Stimulated activated CD8-positive, alpha-beta memory T cell treated with anti-CD3 and anti-CD28 coated beads, Interleukin-2, amount 100 ng/mL, for 48 hours (primary cell): ENCODE measurements at places on chromosomes 2 and 18.

GRCh38 chr2:74984947-74985637 is 26.6 kb downstream of the POLE4 start:
- DNase-seq, result no peak

DNA sequence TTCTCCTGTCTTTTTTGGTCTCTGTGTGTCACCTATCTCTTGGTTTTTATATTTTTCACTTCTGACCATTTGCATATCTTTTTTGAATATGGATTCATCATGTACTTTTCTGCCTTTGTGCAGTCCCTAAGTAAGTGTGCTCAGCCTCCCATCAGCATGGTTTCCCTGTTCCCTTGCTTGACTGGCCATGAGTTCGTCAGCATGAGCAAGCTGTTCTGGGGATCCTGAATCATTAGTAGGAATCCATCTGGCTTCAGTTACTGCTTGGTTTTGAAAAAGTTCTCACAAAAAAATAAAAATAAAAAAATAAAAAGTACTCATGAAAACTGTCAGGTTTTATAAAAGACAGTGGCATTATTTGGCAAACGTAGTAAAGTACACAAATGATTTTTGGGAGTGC is 144.1 kb downstream of the NCOA1 start:
- DNase-seq, result no peak

DNA sequence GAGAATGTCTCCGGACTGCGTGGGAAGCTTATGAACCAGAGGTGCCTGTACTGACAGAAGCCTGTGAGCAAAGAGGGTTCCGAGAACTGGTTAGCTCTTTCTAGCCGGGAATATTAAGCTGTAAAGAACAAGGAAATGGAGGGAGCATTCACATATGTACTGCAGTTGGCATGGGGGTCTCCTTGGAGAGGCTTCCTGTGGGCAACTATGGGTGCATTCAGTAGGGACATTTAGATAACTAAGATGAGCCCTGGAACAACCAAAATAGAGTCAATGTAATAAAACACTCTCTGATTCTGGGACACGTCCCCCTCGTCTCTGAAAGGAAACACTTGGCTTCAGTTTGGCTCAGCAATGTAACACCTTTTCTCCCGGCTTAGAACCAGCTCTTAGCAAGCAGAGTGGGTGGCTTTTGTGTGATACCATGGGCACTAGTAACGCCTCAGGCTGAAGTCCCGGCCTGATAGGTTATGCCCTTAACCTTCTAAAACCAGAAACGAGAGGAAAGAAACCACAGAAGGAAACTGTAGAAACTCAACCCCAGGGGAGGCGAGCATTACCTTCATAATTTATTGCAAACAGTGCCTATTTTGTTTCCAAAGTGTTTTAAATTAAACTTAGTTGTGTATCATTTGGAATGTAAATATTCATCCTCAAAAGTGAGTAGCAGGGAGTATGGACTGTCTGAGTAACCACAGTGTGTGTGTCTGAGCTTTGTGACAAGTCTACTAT is 48.8 kb upstream of the LPIN2 start:
- peak; percentile 27 for DNase-seq

- no peak for DNase-seq
Observed at GRCh38 chr2:33272001-33272400, 204.4 kb upstream of the RASGRP3 start.

DNA sequence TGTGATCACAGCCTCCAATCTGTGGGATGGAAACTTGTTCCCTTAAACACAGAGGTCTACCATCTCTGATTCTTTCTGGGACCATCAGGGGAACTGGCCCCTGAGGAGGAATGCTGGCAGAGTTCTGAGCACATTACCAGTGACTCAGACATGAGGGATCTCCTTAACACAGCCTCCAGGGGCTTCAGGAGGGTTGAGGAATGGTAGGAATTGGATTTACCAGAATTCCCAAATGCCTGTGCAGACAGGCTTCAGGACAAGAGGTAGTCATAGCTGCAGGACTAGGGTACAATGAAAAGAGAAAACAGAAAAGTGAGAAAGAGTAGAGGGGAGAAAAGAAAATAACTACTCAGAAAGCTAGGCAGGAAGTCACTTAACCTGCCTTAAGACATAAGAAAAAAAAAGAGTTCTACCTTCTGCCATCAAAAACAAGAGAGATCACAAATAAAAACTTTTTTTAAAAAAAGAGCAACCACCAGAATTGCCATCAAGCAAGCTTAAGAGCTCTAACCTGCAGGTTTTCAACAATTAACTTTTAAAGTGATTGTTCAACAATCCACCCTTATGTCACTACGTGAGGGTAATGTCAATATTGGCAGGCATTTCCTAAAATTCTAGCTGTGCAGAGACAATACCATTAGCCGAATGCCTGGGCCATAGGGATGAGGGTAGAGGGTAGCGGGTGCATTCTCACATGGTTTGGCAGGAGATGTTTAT is 524.4 kb downstream of the BCL11A start:
- no peak for DNase-seq

GRCh38 chr2:237643582-237644380 is 16.4 kb downstream of the LRRFIP1 start:
- DNase-seq, result no peak

GRCh38 chr2:217939629-217940245 is 63.1 kb downstream of the TNS1 start:
- DNase-seq, result no peak
